ENCODE measurements at places on chromosomes 16 and 17.

DNA sequence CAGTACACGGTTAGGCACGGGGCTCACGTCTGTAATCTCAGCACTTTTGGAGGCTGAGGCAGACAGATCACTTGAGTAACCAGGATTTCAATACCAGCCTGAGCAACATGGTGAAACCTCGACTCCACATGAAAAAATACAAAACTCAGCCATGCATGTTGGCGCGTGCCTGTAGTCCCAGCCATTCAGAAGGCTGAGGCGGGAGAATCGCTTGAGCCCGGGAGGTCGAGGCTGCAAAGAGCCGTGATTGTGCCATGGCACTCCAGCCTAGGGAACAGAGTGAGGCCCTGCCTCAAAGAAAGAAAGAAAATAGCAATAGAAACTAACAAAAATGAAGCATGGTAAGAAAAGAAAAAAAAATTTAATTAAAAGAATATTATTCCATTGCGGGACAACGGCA lies 128.0 kb upstream of the CHMP6 start:
- no peak for DNase-seq

DNA sequence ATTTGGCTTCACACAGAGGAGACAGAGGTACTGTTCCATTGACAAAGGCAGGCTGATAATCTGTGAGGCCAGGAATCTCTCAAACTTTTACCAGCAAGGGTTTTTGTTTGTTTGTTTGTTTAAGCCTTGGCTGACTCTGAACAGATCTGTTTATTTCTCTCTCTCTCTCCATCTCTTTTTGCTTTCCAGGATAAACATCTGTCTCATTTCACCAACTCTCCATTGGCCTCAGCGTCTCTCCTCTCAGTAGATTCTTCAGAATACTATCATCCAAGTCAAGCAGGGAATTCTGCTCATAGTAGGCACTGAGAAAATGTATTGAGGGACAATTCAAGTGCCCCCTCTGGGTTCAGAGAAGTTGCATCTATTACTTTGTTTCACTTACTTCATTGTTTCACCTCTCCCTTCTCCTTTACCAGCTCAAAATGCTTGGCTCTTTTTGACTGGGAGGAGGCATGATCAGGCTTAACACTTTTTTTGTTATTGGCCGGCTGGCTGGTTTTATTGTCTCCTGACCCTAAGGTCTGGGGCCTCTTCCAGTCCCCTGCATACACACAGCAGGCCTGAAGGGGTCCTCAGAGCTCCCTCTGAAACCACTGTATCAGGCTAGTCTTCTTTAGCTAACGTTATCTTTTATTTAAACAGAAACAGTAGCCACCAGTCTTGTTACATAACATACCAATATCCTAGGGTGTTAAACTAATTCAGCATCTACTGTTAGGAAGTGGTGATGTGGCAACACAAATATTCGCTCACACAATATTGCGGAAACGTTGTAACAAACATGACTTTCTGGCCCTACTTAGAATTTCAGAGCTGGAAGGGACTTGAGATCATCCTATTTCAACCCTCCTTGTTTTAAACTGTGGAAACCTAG lies 2.0 kb upstream of the YPEL2 start:
- DNase-seq, result peak; percentile 90

DNA sequence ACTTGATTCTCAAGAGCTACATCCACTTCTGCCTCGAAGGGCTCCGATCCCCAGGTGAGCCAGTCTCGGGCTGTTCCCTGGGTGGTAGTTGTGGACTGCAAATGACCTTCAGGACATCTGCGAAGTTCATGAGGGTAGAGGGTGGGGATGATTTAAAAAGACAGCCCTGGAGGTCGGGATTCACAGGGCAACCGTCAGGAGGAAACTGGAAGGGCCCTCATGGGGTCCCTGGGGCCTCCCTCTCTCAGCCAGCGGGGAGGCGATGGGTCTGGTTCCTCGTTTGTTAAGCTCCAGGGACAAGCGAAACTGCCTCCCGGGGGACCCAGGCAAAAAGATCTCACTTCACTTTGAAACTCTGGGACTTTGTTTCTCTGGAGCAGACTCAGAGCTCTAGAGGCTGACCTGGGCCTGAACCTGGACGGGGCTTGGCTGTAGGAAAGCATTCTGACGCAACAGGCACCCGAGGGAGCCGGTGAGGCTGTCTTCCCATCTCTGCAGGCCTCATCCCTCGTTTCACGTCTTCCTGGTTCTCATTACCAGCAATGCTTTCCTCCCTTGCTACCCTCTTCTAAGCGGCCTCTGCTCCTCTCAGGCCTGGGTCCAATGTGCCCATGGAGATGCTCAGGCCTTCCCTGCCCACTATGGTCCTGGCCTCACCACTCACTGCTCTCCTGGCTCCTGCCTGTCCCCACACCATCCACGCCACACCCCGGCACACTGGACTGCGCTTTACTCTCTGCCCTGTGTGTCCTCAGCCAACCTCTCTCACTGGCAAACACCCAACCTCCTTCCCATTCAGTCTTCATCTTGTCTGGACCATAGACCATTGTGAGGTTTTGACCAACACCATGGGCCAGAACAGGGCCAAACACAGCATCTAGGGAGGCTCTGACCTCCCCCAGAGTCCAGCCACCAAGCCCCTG lies 214.2 kb upstream of the TNRC6C start:
- DNase-seq, result no peak

DNA sequence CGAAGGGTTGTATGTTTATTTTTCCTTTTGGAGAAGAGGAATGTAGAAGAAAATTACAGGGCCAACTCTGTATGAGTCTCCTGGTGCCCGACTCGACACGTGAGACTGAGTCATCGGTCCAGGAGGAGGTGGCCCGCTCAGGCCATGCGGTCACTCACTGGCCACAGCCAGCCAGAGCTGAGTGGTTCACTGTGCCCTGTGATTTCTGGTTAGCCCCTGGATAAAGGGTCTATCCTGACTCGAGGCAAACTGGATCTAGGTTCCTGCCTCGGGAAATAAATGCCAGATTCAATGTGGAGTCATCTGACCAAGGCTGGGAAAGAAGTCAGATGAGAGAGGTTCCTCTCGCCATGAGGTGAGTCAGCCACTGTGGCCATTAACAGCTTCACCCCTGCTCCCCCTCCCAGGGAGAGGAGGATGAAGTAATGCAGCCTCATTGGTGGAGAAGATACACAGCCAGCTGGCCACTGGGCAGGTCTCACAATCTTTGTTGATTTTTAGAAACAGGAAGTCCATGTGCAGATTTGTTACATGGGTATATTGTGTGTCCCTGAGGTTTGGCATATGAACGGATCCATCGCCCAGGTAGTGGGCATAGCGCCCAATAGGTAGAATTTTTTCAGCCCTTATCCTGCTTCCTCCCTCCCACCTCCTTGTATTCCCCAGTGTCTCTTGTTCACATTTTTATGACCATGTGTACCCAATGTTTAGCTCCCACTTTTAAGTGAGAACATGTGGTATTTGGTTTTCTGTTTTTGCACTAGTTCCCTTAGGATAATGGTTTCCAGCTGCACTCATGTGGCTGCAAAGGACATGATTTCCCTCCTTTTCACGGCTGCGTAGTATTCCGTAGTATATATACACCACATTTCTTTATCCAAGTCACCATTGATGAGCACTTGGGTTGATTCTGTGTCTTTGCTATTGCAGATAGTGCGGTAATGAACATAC lies 21.7 kb upstream of the USP36 start:
- DNase-seq, result peak; percentile 95

- DNase-seq, result no peak
Observed at GRCh38 chr16:84448444-84448843, 56.0 kb downstream of the MEAK7 start.

- no peak for DNase-seq
Observed at GRCh38 chr16:54870151-54870550, 60.5 kb upstream of the IRX5 start.

All from cardiac fibroblast (primary cell).